Motor neuron (in vitro differentiated cells): ENCODE measurements at places on chromosomes 3 and 15. TPM values are rescaled to one million over a fixed set of nuclear protein-coding genes. Genes with fewer than 3 reads are reported as not detected.
A peak's percentile ranks its signal among the peaks of the same experiment; 100 is the strongest.

- ATAC-seq = no peak
These were observed 91.1 kb downstream of the MINAR1 start for GRCh38 chr15:79523266-79523665.

DNA sequence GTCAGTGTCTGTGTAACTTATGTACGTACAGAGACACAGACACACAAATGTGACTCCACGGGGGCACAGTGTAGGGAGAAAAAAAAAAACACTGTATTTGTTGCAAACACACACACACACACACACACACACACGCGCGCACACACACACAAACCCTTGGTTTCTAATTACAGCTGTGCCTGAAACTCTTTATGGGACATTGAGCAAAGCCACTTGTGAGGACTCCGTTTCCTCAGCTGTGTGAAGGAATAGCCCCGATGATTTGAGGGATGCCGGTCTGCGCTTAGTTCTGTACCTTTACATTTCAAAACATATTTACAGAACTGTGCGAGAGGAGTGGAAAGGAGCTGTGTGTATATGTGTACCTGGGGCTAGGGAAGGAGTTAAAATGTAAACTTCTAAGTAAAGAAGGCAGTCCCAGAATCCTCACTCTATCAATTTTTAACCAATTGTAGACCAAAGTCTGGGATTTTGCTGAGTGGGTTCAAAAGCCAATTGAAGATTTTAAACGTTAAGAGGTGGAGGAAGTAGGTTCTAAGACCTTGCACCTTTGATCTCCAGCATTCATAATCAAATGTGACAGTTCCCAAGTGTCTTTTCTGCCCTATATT lies 5.3 kb upstream of the BCL6 start:
- ATAC-seq = no peak

PCLAF gene
- 4.0 and 4.9 TPM in 2 replicates for total RNA-seq

BFSP2 gene
- not detected in 2 replicates for total RNA-seq

DNA sequence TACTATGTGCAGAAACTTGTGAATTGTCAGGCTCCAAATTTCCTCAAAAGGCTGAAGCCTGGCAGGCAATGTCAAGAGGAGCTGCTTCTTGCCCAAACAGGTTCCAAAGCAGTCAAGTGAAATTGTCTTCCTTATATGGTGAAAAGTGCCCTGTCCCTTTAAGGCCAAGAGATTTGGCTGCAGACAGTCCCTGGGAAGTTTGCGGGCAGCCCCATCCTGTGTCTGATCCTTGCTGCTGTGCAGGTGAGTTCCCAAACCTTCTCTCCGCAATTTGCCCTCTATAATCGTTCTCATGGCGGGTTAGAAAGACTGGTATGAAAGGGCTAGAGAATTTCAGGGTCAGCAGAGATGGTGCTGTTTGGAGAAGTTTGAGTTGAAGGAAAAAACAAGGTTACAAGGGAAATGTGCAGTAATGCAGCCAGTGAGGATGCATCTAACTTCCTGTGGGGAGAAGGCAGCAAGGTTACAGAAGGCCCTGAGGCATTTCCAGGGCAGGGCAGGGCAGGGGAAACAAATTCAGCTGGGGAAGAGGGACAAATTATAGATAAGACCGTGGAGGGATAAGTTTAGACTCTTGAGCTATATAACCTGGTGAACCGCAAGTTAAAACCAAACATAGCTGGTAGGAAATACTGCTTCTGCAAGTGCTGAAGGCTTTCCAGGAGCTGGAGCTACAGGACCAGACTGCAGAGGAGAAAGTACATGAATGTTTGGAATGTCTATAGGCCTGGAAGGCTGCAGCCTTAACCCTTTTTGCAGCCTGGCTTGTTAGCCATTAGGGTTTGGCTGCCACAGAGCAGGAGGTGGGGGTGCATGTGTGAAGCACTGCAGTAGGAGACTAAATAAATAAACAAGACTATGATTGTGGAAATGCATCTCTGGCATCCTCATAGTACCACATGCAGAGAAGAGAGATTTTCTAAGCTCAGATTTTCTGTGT lies 256.2 kb upstream of the IL12A start:
- ATAC-seq = no peak

ARPP21 gene
- 0.96 and 1.4 TPM in 2 replicates for total RNA-seq

IGF2BP2 gene
- 32.6 and 36.2 TPM in 2 replicates for total RNA-seq

PLSCR4 gene
- 0.37 and 0.47 TPM in 2 replicates for total RNA-seq

ZNF860 gene
- total RNA-seq = 0.27 and 0.38 TPM in 2 replicates

DNA sequence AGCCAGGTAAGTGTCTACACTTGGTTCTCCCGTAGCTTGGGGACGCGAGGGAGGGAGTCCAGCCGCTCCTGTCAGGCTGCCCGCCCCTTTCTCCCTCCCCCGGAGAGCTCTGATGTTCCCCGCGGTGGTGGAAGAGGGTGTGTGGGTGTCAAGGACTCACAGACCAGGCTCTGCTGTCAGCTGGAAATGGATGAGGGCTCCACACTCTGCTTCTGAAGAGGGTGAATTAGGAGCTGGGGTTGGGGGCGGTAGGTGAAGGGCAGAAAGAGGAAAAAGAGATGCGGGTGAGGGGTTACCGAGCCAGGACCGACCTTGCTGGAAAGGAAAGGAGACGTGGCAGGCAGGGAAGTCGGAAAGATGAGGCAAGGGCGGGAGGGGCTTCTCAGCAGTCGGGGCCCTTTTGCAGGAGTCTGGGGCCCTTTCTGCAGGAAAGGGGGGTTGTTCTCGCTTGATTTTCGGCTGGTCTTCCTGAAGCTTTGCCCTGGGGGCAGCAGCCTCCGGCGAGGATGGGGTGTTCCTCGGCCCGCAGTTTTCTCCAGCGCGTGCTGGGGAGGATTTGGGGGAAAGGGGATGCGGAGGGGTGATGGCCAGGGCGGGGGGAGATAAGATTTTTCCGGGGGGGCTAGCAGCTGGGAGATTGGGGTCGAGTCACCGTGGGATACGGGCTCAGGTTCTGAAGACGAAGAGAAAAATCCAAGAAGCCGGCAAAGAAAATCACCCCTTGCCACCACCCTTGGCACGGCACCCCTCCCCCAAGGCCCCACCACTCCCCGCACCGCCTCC lies 602 bp upstream of the BAHD1 start:
- ATAC-seq = no peak

- ATAC-seq = peak; percentile 82
These were observed 46.8 kb downstream of the CHL1 start for GRCh38 chr3:243356-243725.

IQCH gene
- total RNA-seq = 5.6 TPM in 2 replicates

DNA sequence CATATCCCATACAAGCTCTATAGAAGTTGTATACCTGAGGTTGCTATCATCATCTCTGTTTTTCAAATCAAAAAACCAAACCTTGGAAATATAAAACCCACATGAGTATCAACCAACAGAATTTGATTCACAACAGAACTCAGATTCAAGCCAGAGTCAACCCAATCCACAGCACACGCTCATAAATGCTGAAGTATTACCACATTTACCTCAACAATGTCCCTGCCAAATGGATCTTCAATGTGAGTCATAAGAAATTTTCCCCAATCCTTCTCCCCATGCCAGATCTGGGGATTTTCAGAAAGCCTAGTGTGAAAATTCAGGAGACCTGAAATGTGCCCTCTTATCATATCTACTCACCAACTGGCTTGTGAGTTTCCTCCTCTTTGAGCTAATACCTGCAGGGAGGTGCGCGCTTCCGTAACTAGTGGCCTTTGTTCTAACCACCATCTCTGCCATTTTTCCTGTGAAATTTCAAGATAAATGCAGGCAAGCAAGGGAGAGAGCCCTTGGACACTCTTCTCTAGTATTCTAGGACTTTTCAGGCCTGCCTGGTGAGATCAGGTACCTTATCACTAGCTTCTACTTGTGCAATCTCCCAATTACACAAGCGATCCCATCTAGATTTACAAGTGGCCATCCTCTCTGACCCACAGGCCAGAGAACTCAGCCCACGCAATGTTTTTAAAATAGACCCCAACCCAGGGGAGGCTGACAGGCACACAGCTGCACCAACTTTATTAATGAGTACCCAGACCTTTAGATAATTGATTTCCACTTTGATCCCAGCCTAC lies 1076.9 kb upstream of the CFAP20DC start:
- no peak for ATAC-seq

DNA sequence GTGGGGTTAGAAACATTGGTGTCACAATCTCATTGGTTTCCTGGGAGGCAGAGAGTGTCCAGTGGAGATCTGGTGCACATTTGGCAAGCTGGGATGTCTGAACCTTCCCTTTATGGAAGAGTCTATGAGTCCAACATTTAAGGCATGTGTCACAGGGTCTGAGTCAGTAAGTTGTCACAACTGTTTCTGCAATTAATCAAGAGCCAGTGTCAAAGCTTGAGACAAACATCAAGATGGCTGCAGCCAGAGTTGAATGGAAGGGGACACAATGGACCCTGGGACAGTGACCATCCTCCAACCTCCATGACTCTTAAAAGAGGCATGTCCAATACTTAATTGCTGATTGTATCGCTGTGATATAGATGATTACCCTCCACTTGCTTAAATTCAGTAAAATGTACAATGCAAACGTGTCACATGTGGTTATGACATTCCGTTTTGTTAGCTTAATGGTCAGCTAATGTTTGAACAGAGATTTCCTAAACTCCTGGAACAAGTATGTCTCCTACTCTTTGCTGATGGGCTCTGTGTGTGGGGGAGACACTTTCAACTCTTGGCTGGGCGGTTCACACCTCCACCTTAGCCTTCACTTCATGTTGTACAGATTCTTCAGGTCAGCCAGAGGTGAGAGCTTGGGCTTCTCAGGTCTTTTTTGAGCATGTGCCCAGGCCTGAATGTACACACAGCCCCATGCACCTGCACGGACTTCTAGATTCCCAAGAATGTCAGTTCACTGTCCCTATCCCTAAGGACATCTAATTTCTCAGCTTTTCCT lies 79.9 kb upstream of the PRR23E start:
- no peak for ATAC-seq

GADL1 gene
- total RNA-seq = 3.9 and 17.4 TPM in 2 replicates

CGGBP1 gene
- 72.7 and 73.0 TPM in 2 replicates for total RNA-seq

ZSCAN2 gene
- total RNA-seq = 14.3 and 17.0 TPM in 2 replicates

- no peak for ATAC-seq
These were observed 22.0 kb upstream of the ANXA2 start for GRCh38 chr15:60419753-60420152.

TUSC7 gene
- total RNA-seq = 1.4 and 2.8 TPM in 2 replicates

GRCh38 chr3:23611737-23612295 lies 193.9 kb upstream of the UBE2E1 start:
- ATAC-seq = peak; percentile 37

DNA sequence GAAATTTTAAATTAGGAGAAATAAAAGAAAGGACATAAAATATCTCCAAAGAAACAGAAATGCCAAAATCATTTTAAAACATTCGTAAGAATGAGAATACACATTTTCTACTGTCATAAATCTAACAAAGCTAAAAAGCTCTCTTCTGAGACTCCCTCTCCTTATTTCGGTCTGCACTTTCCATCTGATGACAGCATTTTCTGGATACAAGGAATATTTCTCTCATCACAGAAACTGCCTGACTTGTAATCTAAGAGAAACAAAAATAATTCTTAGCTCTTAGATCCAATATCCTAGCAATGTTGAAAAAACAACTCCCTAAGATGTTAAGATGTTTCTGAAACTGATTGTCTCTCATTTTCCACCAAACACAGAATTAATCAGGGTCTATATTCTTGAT lies 93.5 kb downstream of the PEAK1 start:
- ATAC-seq = no peak

- ATAC-seq = peak; percentile 29
These were observed 1.1 kb upstream of the RNU6-1 start for GRCh38 chr15:67840749-67841512.

CMTM7 gene
- 6.5 and 7.0 TPM in 2 replicates for total RNA-seq

GRCh38 chr3:11021611-11022011 lies 29.1 kb downstream of the SLC6A1 start:
- ATAC-seq = no peak

DNA sequence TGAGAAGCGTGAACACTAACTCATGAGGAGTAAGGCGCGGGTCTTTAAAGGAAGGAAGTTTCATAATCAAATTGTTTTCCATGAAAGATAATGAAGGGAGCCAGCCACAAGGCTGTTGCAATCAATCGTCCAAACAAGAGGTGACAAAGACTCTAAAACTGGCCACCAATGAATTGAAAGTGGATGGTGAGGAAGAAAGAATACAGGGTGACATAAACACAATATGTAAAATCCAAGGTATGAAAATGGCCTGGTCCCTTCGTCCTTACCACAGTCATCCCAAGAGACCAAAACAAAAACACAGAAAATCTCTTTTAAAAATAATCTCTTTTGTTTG lies 12.0 kb downstream of the CD86 start:
- no peak for ATAC-seq

- peak; percentile 45 for ATAC-seq
These were observed 8.3 kb downstream of the LMCD1 start for GRCh38 chr3:8509961-8510360.

- no peak for ATAC-seq
These were observed 55.7 kb downstream of the EPHB1 start for GRCh38 chr3:134850761-134851160.

RAB5A gene
- 44.8 and 46.8 TPM in 2 replicates for total RNA-seq

PIERCE2 gene
- 5.4 and 9.1 TPM in 2 replicates for total RNA-seq

DNA sequence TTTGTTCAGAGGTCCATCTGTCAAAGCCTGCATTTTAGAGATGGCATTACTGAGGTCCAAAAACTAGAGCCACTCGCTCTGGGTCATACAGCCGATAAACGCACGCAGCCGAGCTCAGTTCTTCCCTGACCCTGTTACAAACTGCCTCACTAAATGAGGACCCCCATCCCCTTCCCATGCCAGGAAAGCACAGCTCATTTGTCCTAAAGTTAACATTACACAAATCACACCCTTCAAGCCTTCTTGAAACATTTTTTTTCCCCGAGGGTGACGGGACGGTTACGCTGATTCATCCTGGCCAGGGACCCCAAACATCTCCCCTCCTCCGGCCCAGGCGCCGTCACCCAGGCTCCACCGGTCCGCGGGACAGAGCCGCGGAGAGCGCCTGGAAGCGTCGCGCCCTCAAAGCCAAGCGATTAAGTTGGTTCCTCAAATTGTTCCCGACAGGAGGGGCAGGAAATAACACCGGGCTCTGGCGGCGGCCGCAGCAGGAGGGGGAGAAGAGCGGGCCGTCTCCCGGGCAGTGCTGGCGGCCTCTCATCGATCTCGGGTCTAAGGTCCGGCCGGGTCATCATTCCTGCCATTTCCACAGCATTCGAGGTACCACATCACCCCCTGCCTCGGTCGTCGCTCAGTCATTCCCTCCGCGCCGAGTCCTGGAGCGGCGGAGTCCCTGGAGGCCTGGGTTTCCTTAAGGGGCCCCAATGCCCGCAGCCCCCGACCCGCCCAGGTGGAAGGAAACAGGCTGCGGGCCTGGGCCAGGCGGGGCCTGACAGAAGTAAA lies 619 bp upstream of the CMTM8 start:
- peak; percentile 25 for ATAC-seq

GRCh38 chr3:192826214-192827006 lies 91.2 kb downstream of the MB21D2 start:
- no peak for ATAC-seq

DNA sequence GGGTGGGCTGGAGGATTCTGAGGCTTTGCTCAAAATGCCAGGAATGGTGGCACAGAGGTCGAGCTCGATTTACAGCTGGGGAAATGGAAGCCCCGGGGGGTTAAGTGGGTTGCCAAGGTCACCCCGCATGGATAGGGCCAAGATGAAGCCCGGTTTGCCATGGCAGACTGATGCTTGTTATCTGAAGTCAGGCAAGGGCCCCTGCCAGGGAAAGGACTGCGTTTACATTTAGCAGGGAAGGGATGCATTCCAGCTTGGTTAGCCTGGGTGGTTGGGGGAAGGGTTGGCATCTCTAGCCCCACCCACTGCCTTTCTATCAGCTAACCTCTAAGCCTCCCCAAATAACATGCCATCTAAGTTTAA lies 79.0 kb downstream of the RPLP1 start:
- peak; percentile 45 for ATAC-seq
